ENCODE measurements at places on chromosomes 3 and 15. TPM values are rescaled to one million over a fixed set of nuclear protein-coding genes. Genes with fewer than 3 reads are reported as not detected.

GRCh38 chr3:181052256-181052655 lies 62.7 kb upstream of the DNAJC19 start:
- DNase-seq, result no peak

- no peak for DNase-seq
Observed at GRCh38 chr3:66019896-66020295, 18.8 kb downstream of the MAGI1 start.

- no peak for DNase-seq
Observed at GRCh38 chr3:178072391-178073305, 463.6 kb upstream of the KCNMB2 start.

DNA sequence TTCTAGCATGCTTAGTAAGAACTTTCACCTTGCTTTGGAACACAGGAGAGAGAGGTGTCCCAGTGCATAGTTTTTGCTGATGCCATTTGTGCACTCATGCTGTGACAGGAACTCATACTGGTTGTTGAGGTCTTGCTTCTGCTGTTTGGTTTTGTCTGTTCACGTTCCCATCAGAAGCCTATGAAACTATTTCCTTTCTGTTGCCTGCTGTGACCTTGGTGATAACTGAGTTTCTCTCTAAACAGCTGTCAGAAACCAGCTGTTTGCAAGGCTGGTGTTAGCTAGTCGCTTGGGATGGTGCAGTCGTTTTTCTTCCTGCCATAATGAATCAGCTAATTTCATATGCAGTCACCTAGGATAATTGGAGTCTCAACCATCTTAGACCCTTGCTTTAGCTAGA lies 724.1 kb downstream of the GRM7 start:
- no peak for DNase-seq

- DNase-seq, result peak; percentile 44
Observed at GRCh38 chr3:109532257-109533216, 195.2 kb upstream of the DPPA4 start.

GRCh38 chr3:64397573-64397972 lies 172.3 kb upstream of the PRICKLE2 start:
- no peak for DNase-seq

DNA sequence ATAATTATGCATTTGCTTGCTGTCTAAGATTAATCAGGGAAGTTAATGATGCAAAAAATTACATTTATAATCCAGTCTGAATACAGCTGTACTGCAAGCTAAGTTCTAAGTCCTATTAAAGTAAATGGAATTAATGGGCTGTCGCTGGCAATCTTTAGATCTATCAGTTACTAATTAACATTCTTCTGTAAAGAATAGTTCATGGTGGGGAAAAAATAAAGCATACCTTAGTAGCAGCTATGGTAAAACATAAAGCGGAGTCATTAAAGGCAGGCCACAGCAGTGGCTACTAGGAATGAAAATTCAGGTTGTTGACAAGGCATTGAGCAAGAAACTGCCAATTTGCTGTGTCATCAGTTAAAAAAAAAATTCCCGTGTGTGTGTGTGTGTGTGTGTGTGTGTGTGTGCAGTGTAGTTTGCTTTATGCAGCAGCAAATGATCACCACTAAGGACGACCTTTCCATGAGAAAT lies 129.8 kb downstream of the ZNF385D start:
- no peak for DNase-seq

The ST3GAL6 gene
- 1.3 TPM for total RNA-seq

DNA sequence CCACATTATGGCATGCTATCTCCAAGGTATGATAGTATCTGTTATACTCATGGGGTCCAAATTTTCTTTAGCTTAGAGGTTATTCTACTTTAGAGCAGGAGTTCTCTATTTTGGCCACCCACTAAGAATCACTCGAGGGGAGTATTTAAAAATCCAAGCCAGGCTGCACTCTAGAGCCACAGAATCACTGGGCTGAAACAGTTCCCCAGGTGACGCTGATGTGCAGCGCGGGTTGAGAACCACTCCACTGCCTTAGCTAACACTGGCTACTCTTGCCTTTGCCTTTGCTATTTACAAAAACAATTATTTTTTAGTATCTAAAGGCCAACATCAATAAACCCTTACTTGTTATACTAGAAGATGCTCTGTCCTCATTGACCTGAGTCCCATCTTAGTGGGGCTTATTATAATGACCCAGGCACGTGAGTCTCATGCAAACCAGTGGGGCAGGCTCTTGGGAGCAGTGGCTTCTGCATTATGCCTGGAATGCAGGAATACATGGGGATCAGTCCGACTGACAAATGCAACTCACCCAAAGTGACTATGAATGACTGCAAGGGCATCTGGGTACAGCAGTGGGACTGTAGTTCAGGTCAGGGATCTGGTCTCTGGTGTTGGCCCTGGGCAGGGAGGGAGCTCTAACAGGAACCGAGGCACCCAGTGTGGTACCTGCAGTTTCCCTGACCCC lies 21.7 kb upstream of the CGNL1 start:
- DNase-seq, result no peak

DNA sequence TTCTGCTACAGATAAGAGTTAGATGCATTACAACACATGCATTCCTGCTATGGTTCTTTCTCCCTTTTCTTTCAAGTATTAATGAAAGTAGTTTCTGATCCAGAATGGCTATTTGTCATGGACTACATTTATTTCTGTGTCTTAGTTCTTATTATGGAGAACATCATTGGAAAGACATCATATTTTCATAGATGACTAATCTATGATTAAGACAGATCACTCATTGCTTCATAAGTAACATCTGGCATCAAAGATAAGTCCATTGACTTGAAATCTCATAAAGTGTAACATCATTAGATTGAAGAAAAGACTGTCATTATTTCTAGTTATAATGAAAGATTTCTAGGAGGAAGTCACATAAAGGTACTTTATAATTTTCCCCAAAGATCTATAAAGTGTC lies 366.7 kb downstream of the NSUN3 start:
- DNase-seq, result no peak

GRCh38 chr3:120982608-120983320 lies 74.8 kb downstream of the STXBP5L start:
- DNase-seq, result no peak

DNA sequence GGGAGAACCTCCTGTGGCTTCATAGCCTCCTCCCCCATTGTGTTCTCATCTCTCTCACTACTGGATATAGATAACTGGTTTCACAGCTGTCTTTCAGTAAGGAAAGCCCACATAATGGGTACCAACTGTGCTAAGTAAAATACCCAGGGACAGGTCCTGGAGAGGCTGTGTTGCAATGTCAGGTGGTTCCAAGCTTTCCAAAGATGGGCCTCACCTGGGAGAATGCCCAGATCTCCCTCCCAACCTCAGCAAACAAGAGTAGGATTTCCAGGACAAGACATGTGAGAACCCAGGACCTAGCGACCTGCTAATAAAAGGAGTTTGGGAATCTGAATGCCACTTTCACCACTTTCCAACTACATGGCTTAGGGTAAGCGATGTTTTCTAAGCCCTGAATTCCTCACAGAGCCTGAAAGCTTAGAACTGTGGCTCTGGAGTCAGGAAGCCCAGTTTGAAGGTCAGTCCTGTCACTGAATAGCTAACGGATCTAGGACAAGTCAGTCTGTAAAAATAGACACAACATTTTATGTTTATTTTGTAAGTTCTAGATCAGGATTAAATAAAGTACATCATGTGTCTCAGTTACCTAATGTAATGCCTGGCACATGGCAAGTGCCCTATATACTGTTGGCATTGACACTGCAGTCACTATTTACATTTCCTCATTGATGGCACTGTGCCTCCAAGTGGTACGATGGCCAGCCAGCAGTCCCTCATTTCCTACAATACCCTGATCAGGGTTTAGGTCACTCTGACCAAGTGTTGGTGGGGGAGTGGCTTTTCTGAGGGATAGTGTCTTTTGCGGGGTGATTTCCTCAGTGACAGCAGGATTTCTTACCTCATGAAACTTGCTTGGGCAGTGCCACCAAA lies 11.9 kb downstream of the CERS3 start:
- no peak for DNase-seq

- no peak for DNase-seq
Observed at GRCh38 chr3:67684211-67684610, 29.8 kb upstream of the SUCLG2 start.

DNA sequence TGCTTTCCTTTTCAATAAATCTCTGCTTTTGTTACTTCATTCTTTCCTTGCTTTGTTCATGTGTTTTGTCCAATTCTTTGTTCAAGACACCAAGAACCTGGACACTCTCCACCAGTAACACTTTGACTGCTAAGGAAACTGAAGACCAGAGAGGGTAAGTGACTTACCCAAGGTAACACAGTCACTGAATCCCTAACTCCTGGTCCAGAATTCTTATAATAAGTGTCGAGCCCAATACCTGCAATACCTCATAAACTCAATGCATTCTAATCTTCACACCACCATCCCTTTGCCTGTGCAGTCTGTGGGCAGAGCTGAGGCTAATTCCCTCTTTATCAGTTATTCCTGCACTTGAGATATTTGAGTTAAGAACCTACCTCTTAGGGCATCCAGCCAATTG lies 237.8 kb downstream of the UACA start:
- DNase-seq, result no peak

- no peak for DNase-seq
Observed at GRCh38 chr3:8560366-8561007, 58.9 kb downstream of the LMCD1 start.

DNA sequence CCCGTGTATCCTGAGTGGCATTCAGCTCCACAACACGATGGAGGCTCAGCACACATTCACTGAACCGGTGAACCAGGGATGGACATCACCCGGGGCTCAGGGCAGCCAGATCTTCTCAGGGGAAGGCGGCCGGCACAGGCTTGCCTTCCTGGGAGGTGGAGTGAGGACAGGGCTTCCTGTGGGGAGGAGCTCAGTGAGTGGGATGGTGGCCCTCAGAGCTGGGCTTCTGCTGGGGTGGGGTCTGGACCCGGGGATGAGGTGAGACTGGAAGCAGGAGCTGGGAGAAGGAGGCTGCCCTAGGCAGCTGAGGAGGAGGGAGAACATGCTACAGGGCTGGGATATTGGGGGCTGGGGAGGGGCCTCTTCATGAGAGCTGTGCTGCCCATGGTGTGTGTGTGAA lies 58.5 kb upstream of the PRR23E start:
- no peak for DNase-seq

The SPATA12 gene
- total RNA-seq, result not detected

The NPAP1 gene
- not detected for total RNA-seq

DNA sequence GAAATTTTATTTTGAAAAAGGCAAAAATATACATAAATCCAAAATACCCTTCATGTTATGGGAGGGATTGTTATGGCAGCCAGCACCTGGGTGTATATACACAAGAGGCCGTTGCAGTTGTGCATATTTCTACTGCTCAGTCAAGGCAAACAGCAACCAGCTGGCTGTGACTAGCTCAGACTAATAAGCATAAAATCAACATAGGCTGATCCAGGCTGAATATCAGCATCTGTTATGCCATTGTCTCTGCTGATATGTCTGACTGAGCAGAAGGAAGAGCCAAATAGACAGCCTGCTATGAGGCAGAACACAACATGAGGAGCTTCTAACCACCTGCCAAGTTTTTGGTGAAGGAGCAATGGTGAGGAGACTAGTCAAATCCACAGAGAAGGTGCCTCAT lies 457.5 kb upstream of the ALCAM start:
- no peak for DNase-seq

DNA sequence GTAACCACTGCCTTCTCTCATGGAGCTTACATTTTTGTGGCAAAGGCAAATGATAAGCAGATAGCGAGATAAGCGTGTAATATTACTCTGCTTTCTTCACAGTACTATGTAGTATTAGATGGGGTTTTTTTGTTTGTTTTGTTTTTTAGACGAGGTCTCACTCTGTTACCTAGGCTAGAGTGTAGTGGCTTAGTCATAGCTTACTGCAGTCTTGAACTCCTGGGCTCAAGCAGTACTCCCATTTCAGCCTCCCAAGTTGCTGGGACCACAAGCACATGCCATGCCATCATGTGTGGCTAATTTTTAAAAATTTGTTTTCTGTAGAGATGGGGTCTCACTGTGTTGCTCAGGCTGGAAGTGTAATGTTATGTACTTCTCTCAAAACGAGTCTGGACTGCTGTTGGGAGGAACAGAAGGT lies 22.9 kb downstream of the MBNL1 start:
- no peak for DNase-seq

- no peak for DNase-seq
Observed at GRCh38 chr3:73743551-73743950, 118.8 kb upstream of the PDZRN3 start.

DNA sequence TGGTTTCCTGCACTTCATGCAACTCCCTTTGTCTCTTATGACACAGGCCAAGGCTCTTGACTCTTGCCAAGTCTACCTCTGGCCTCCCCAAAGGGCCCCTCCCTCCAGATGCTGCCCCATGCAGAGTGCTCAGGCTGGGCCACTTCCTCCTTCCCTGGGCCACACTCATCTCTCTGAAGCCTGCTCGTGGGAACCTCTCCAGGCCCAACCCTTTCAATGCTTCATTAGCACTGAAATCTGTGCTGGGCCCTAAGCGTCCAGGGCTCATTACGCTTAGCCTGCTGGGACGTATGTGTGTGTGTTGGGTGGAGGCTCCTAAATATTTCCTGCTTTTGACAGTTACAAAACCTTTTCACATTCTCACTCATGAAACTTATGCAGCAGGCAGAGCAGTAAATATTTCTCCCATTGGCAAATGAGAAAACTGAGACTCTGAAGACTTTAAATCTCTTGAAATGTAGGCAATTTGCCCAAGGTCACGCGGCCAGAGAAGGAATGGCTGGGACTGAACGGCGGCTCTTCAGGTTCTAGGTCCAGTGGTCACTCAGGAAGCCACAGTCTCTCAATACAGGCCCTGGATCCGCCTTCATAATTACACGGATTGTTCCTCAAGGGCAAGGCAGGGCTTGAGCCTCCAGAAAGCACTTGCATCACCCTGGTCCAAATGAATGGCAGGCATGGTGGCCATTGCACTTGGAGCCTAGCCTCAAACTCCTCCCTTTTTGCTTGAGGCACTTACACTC lies 241.7 kb upstream of the HES1 start:
- no peak for DNase-seq

DNA sequence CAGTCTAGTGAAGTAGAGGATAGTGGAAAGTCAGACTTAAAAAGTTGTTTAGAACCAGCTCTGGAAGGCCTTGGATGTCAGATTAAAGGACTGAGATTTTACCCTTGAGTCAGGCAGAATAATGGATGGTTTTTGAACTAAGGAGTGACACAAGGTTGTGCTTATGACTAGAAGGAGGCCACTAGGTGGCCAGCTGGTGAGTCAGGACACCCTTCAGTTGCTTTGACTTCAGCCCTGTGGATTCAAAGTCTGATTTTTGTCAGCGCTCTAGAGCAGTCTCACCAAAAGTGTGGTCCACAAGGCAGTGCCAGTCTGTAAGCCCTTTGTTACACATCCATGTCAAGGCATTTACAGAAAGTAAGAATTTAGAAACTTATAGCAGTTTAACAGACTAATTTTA lies 3.8 kb upstream of the GABPB1 start:
- peak; percentile 16 for DNase-seq

The CDHR4 gene
- total RNA-seq, result not detected

The SENP8 gene
- total RNA-seq, result 1.1 TPM

DNA sequence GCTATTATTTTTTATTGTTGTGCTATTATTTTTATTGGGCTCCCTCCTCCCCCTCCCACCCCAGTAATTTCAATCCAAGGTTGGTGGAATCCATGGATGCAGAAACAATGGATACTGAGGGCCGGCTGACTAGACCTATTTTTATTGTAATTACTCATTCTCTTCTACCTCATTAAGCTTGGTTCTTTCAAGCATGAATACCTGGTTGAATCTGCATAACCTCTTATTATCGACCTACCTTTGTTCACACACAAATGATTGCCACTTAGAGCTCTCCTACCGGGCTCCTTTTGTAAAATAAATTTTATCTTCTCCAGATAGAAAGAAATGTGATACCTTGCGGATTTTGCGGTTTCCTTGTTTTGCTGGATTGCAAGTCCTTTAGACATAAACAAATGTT lies 31.6 kb downstream of the BTD start:
- no peak for DNase-seq

GRCh38 chr3:130456540-130456939 lies 60.4 kb upstream of the COL6A6 start:
- no peak for DNase-seq

Data from CD4-positive, alpha-beta memory T cell (primary cell).